ENCODE measurements at places on chromosomes 3 and 15.

DNA sequence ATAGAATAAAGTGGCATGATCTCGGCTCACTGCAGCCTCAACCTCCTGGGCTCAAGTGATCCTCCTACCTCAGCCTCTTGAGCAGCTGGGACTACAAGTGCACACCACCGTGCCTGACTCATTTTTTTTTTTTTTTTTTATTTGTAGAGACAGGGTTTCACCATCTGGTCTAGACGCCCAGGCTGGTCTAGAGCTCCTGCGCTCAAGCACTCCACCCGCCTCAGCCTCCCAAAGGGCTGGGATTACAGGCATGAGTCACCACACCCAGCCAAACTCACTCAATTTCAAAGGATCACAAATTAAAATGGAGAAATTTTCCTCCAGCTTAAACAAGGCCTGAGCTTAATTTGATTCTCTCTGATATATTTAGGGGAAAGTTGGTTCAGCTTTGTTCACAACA is 27.3 kb upstream of the NMB start:
- no peak for DNase-seq

DNA sequence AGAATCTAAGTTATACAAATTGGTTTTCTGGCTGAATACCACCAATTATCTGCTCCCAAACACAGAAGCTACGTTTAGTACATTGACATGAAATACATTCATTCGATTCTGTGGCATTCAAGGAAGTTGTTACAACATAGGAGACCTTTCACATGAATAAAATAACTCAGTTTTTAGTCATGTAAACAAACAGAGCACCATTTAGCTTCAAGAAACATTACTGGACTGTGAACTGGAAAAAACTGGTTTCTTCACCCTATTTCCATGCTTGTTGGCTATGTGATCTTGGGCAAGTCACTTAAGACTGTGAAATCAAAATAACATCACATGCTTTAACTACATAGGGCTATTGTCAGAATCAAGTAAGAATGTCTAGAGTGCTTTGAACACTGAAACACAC is 46.2 kb downstream of the NRG4 start:
- DNase-seq: no peak

- no peak for DNase-seq
These were observed 591 bp upstream of the SLC25A20 start for GRCh38 chr3:48899273-48899672.

GRCh38 chr3:194007592-194008337 is 128.2 kb upstream of the HES1 start:
- no peak for DNase-seq

DNA sequence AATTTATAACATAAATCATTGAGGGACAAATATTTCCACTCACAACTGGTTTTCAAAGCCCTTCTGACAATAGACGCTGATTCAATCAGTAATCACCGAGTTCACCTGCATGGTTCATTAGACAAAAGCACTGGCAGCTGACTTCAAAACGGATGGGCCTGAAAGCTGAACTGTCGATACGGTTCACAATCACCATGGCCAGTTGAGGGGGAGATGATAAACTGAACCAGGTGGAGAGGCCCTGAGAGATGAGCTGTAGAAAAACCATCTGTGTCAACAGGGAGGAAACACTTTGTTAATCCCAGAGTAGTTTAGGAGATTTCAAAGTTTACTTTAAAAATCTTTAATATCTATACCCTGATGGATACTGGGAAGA is 75.0 kb downstream of the PEX5L start:
- no peak for DNase-seq

- DNase-seq: no peak
These were observed 38.7 kb upstream of the ROBO2 start for GRCh38 chr3:77001062-77001701.

- DNase-seq: no peak
These were observed 109.0 kb upstream of the CTDSPL start for GRCh38 chr3:37752649-37753025.

- DNase-seq: no peak
These were observed 37.4 kb upstream of the CNTN3 start for GRCh38 chr3:74651885-74652284.

DNA sequence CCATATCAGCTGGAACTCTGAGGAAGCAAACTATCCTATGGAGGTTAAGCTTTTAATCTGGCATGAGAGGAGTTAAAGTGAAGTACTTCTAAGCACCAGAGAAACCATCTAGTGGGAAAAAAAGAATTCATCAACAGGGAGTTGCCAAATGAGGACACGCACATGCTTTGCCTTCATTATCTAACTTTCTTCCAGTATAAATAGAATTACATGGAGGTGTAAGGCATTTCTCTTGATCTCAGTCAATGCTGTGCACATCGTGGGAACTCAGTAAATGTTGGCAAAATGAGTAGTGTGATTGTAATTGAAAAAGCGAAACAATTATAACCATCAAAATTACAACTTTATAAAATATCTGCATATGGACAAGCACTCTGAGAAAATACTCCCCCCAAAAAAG is 8.0 kb upstream of the GSK3B start:
- DNase-seq: no peak

- no peak for DNase-seq
These were observed 23.0 kb downstream of the CACNA2D2 start for GRCh38 chr3:50480471-50480870.

DNA sequence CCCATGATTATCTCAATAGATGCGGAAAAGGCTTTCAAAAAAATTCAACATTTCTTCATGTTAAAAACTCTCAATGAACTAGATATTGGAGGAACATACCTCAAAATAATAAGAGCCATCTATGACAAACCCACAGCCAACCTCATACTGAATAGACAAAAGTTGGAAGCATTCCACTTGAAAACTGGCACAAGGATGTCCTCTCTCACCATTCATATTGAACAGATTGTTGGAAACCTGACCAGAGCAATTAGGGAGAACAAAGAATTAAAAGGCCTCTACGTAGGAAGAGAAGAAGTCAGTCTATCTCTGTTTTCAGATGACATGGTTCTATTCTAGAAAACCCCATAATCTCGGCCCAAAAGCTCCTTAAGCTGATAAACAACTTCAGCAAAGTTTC is 274.5 kb upstream of the MANF start:
- no peak for DNase-seq

DNA sequence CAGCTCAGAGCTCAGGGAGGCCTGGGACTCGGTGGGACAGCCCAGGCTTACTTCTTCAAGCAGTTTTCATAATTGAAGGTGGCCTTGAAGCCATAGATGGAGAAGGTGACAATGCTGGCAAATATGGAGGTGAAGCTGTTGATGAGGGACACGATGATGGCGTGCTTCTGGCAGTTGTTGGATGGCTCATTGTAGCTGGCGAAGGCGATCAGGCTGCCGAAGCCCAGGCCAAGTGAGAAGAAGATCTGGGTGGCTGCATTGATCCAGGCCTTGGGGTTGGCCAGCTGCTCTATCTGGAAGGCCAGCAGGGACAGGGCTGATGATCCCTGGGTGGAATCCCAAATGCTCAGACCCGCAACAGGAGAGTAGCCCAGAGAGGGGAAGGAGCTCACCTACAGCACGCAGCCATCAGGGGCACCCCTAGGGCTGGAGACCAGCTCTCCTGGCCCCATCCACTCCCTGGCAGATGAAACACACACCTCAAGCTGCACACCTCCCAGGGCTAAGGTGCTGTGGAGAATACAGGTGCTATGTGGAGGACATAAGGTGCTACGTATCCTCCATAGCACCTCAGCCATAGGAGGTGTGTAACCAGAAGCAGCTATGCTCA is 25.1 kb downstream of the SLC6A20 start:
- no peak for DNase-seq

- no peak for DNase-seq
These were observed 28.7 kb downstream of the CACNA2D2 start for GRCh38 chr3:50474717-50475116.

DNA sequence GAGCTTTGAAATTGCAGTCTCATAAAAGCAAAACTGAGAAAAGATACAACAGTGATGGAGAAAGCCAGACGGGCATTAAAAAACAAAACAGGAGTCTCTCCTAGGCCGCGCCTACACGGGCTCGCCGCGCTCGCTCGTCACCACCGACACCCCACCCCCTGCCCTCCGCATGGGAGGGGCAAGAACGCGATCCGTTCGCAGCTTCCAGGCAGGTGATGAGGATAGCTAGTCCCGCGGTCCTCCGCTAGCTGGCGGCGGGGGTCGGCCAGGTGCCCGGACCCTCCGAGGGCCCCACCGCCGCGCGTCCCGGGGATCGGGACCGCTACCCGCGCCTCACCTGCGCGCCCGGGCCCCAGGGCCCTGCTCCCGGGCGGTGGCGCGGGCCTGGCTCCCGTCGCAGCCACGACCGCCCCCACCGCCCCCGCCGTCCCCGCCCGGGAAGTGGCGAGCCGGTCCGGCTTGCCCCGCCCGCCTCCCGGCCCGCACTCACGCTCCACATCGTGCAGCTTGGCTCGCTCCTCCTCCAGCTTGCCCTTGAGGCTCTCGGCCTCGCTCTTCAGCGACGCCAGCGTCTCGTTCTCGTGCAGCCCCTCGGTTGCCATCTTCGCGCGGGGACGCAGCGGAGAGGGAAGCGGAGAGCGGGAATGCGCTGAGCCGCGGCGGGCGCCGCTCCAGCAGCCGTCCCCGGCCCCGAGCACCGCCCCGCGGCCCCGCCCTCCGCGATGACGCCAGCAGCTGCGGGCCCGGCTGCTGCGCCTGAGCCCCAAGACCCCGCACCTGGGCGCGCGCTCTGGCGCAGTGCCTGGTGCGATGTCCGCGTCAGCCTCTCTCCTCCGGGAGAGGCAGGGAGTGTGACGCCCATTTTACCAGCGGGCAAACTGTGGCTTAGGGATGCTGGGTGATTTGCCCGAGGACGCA is 11.7 kb downstream of the GNB5 start:
- DNase-seq: peak; percentile 85

DNA sequence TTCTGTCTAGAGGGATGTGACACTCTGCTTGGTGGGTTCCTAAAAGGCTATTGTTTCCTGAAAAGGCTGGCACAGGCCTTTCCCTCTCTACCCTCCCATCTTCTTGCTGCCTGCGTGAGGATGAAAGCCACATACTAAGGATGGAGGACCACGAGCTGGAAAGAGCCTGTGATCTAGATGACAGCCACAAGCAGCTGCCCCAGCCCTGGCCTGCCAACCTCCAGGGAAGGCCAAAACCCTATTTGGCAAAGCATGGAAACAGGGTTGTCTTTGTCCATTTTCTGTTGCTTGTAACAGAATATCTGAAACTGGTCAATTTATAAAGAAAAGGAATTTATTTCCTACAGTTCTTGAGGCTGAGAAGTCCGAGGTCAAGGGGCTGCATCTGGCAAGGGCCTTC is 144.5 kb downstream of the FBLN2 start:
- DNase-seq: no peak

GRCh38 chr3:138062037-138062436 is 52.1 kb downstream of the CLDN18 start:
- no peak for DNase-seq

DNA sequence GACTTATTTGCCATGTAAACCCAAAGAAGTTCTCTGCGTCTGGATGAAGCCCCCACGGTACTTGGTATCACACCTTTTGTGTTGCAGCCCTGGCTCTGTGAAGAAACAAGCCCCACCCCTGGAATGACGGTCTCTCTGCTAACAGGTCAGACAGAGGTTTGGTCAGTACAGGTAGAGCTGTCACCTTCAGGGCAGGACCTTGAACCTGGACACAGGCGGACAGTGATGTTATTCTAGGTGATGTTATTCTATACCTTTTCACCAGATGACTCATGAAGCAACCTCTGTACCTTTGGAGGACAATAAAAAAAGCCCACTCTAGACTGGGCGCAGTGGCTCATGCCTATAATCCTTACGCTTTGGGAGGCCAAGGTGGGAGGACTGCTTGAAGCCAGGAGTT is 11.0 kb upstream of the GMPPB start:
- no peak for DNase-seq

DNA sequence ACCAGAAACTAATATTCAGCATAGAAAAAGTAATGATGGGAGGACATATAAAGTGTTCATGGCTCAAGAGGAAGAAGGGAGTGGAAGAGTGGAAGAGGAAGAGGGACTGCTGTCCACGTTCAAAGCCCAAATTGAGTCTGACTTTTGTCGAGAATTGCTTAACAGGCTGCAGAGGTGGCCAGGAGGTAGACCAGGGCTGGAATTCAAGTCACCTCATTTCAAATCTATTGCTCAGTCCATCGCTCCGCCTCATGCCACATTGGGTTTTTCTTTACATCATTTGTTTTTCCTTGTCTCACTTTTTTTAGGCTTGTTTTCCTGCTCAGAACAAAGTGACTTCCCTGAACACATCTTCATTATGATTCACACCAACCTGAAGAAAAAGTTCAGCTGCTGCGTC is 97.0 kb downstream of the RPL39L start:
- no peak for DNase-seq

- DNase-seq: no peak
These were observed 619.0 kb upstream of the GOLIM4 start for GRCh38 chr3:168714609-168715240.

DNA sequence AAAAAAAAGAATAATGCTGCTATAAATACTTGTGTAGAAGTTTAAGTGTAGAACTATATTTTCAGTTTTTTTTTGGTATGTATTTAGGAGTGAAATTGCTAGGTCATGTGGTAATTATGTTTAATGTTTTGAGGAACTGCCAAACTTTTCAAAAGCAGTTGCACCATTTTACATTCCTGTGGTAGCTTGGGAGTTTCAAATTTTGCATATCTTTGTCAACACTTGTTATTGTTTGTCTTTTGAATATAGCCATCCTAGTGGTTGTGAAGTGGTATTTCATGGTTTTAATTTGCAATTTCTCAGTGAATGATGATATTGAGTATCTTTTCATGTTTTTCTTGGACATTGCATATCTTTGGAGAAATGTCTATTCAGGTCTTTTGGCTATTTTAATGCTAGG is 30.4 kb downstream of the SKIL start:
- DNase-seq: no peak

GRCh38 chr15:75656813-75657212 is 9.1 kb downstream of the SNX33 start:
- DNase-seq: no peak

DNA sequence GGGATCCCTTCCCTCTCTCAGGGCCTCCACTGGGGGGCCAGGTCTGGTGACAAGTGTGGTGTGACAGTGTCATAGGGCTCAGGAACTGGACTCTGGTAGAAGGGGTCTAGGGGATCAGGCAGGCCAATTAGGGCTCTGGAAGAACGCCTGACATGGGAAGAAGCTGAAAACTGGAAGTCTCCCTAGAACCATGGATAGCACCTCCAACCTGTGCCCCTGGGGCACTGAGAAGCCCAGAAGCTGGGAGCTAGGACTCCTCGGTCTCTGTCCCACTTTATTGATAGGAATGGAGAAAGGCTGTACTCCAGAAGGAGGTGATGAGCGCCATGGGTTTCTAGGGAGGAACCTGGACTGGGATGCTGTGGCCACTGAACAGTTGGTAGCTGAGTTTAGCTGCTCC is 30.7 kb downstream of the INSYN1 start:
- DNase-seq: no peak

- no peak for DNase-seq
These were observed 184.5 kb downstream of the FHIT start for GRCh38 chr3:61066800-61067199.

- no peak for DNase-seq
These were observed 543.5 kb downstream of the GABRG3 start for GRCh38 chr15:27514526-27514925.

GRCh38 chr3:111979434-111980038 is 710 bp downstream of the ABHD10 start:
- no peak for DNase-seq

- no peak for DNase-seq
These were observed 100.6 kb downstream of the CHSY1 start for GRCh38 chr15:101151288-101151687.

GRCh38 chr3:150319900-150320299 is 88.2 kb upstream of the TSC22D2 start:
- DNase-seq: no peak

- no peak for DNase-seq
These were observed 23.5 kb downstream of the TMEM43 start for GRCh38 chr3:14148041-14148985.

Data from effector CD4-positive, alpha-beta T cell (primary cell).